Left renal pelvis (tissue), 4 donors: ENCODE measurements at places on chromosomes 1 and 21.

DNA sequence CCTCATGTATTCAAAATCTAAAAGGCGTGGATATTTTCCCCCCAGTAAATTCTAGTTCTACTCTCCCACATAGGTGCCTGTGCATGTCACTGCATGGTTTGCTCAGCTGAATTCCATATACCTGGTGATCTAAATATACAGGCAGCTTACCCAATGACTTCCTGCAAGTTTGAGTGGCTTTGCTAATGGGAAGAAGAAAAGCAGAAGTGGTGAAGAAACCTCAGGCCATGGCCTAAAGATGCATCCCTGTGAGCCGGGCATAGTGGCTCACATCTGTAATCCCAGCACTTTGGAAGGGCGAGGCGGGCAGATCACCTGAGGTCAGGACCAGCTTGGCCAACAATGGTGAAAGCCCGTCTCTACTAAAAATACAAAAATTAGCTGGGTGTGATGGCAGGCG, 11.5 kb downstream of the SLC44A3 start:
- no peak for DNase-seq

DNA sequence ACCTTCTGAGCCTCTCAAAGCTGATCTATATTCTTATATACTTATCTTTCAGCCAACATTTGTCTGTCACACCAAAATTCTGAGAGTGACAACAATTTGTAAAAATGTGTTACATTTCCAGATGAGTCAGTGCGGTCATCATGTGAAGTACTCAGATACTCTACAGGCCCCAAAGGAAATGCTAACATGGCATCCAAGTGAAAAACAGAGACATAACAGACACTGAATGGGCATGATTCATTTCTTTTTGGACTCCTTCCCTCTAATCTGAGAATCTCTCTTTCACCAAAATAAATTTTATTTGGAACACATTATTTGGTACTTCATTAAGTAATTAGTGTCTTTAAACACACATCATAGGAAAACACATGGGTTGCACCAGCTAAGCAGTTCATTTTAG, 96.6 kb downstream of the SLC44A5 start:
- no peak for DNase-seq

GRCh38 chr1:72221811-72222210, 60.5 kb downstream of the NEGR1 start:
- no peak for DNase-seq

GRCh38 chr1:78003070-78003746, 1.5 kb upstream of the DNAJB4 start:
- no peak for DNase-seq

DNA sequence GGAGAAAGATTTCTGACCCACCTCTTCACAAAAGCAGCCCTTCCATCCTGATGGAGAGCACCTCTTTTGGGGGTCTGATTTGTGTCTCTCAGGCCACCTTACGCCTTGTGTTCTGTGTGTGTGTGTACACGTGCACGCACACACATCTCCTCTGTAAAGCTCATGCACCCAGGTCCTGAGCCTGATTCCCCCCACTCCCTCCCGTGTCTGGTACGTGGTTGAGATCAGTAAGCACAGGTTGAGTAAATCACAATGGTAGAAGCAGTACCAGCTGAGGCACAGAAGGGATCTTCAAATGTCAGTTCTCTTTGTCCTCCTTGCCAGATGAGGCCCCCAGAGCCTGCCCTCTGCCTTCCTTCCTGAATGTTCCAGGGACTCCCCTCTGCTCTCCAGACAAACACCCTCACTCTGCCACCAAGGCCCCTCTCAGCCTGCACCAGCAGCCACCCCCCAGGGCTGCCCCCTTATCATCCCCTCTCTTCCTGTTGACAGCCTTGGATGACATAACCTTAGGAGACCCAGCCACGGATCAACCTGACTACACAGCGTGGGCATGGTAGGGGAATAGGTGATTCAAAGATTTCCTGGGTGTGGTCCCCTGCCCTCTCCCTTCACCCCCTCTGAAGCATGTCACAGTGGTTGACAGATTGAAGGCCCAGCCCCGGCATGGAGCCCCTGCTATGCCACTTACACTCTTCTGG, 112.8 kb downstream of the HIVEP3 start:
- DNase-seq = no peak

DNA sequence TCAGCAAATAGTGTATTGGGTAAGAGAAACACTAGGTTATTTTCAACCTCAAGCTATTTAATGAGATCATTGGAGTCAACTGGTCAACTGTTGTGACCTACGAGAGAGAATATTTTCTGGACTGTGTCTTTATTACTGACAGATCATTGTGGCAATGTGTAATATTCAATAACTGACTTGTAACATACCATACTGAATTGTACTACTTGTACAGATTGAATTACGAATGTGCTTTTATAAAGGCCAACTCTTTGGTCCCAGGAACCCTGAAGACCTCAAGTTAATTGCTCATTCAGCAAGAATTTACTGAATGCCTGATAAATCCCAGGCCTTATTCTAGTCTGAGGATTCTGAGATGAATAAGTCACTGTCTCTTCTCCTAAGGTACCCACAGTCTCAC, 56.1 kb upstream of the CAMK1G start:
- no peak for DNase-seq

DNA sequence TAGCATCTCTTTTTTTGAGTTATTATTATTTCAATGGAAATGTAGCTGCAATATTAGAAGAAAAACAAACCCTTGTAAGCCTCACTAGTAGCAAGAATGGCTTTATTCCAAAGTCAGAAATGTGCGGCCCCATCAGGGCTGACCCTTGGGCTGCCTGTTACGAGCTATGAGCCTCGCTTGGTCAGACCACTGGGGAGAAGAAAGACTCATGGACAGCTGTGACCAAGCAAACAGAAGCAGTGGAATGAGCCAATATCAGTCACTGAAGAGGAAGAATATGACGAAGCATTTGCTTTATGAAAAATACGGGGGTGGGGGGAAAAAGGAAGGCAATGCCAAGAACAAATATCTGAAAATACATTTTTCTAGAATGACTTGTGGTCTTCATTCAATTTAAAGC, 504.5 kb downstream of the LMO4 start:
- no peak for DNase-seq

GRCh38 chr1:9996624-9997582, at the start of gene RBP7:
Gene RBP7 (plus strand): TSS chr1:9997228. CDS start chr1:9997259, 31 bp downstream.
- no peak for DNase-seq

- DNase-seq = no peak
Observed at GRCh38 chr1:6307099-6307498, 46.2 kb upstream of the GPR153 start.

- no peak for DNase-seq
Observed at GRCh38 chr21:42508371-42508770, 5.3 kb upstream of the SLC37A1 start.

DNA sequence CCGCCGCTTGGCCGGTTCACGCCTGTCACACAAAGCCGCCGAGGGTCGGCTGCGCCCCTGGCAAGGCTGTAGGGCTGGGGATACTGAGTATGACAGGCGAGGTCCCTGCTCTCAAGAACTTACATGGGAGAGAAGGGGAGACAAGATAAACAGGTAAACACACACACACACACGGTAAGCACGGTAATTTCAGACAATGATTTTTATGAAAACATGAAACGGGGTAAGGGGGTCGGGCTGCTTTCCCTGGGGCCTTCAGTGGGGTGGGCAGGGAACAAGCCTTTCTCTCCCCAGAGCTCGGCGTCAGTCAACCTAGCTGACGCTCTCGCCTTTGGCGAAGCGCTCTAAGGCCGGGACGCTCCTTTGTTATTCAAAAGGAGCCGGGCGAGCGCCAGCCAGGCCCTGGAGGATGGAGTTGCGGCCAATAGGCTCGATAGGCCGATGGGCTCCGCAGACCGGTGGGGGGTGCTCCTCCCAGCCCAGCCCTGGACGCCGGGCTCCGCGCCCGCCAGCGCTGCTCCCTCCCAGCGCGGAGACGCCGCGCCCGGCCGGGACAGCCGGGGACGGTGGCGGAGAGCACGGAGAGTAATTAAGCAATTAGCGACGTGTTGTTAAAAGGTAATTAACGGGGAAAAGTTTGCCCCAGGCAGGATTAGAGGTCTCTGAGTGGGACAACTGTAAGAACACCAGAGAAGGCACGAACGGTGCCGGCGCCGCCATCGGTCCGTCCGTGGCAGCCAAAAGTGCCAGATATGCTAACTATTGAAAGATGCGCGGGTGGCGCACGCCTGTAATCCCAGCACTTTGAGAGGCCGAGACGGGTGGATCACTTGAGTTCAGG, 950 bp upstream of the INKA2 start:
- DNase-seq = no peak

- no peak for DNase-seq
Observed at GRCh38 chr1:179831225-179831624, 46.4 kb downstream of the TOR1AIP2 start.

DNA sequence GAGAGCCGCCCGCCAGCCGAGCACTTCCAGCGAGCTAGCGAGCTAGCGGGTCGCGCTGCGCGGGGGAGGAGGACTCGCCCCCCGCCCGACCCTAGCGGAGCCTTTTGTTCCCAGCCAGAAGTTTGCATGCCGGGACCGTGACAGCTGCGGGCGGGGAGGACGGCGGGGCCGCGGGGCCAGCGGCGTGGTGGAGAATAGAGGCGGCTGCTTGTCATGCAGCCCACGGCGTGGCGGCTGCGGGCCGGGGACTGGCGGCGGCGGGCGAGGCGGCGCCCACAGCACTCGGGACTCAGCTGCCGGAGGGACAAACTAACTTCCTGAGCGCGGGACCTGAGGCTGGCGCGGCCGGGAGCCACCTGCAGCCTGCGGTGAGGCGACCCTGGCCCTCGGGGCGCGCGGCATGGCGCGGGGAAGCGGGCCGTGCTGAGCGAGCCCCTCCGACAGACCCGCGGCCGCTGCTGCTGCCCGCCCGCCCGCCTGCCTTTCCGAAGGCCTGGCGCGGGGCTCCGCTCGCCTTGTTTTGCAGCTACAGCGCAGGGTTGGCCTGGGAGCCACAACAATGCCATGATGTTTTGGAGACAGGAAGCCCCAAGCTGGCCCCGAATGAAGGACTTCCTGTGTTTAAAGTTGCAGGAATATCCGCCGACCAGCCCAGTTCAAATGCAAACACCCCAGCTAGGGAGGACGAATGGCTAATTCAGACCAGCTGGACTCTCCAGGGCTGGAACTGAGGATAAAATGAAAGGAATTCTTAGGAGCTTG, 82.2 kb upstream of the BMP8A start:
- no peak for DNase-seq

- no peak for DNase-seq
Observed at GRCh38 chr1:162706606-162707005, 74.3 kb downstream of the DDR2 start.

DNA sequence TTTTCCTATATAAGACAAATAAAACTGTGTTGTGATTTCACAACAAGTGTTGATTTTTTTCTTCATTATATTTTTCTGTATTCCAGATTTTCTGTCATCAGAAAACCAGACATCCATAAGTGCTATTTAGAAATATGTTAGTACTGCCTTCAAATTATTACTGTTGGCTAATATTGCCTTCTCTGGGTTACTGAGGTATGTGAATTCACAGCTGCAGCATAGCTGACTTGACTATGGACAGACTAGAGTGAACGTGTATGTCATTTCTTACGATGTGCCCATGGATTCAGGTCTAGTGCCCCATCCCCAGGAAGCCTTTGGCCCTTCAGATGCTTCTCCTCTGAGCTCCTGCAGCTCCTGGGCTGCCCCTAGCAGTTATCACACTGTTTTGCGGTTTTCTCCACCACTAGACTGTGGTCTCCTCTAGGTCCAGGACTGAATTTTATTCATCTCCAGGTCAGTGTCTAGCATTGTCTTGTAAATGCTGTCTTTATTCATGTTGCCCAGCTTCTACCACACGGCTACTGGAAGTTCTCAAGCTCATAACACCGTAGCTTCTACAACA, 118.5 kb downstream of the FGGY start:
- DNase-seq = no peak

- DNase-seq = no peak
Observed at GRCh38 chr1:169426174-169426705, 1.0 kb downstream of the CCDC181 start.

DNA sequence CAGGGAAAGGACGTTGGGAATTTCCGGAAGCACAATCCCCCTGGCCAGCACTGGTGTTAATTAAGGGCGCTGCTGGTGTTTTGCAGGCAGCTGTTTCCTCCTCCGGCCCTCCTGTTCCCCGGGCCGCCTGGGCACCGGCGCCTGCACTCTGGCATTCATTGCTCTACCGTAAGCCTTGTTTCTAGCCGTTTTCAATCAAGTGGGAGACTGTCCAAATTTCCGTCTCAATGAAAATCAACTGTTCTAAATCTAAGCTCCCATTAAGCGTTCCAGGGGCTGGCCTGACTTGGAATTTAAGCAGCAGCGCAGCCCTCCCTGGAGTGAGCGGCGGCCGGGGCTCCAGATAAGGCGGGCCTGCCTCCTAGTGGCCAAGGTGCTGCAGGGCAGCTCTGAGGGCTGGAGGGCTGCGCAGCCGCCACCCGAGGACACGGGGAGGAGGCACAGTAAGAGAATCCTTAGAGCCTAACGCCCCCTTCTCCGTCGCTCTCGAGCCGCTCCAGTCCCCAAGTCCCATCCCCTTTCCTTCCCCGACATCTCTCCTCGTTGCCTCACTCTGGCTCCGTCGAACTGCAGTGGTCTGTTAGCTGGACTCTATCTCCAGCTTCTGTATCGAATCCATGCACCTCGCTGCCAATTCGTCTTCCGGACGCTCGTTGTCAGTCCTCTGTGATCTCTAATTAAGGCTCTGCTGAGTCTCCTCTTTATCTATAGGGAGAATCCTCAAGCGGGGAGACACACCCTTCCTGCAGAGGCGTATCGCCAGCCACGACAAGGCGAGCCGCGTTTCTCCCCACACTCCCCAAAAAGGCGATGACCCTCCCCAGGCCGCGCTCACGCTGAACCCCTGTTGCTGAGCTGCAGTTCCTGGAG, 57.8 kb upstream of the LRRC8D start:
- DNase-seq = peak; percentile 71

DNA sequence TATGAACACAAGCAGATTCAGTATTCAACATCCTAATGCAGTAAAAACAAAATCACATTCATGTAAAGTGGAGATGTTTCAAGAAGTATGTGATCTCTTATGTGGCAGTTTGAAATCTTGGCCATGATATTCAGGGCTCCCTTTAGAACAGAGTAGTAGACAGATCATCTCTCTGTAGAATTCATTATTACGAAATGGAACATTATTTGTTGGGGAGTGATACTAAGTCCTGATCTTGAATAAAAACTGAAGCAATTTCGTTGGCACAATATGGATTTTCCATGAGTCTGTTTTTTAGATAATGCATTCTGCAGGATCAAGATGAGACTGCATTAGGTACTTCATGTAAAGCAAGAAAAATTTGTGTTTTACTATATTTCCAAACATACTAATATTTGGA, 264.4 kb upstream of the NRIP1 start:
- no peak for DNase-seq

GRCh38 chr1:192807211-192808162, 1.4 kb upstream of the RGS2 start:
- no peak for DNase-seq

DNA sequence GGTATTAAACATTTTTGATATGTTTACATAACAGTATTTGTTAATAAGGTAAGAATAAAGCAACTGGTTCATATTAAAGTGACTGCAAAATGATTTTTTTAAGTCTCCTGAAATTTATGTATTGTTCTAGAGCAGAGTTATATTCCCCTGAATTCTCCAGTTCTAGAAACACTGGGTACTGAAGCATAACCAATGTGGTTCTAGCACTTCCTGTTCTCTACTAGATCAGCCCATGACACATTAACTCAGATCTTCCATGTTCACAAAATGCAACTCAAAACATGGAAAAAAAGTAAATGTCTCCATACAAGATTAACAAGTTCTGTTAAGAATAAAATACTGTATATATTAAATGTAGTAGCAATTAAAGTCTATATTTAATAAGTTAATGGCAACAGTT, 3.9 kb downstream of the NEGR1 start:
- DNase-seq = no peak
